ENCODE measurements at places on chromosomes 11 and 22.

DNA sequence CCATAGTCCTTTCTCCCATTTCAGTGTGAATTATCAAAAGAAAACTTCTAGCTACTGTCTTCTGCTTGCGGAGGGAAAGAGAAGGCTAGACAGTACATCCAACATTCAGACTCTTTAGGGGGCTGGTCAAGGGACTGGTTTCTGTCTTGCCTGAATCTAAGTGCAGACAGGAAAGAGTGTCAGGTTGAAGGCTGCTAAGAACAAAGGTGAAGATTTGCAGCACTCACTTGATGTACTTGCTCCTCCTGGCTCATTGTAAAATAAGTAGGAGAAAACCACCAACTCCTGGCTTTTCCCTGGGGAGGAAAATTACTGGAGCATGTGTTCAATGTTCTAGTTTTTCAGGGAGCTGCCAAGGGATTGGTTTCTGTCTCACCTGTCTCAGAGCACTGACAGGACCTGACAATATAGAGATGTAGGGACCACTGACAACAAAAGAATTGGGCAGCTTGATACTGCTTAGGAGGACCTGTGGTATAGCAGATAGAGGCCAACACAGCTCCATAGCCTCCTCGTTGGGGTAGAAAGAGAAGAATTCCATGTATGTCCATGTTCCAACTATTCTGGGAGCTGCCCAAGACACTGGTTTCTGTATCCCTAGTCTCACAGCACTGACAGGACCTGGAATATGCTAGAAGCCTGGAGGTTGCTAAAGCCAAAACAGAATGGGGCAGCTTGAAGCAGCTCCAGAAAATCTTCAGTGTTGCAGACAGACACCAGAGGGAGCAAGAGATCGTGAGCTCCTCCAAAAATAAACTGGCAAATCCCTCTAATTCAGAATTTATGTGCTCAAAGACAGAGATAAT lies 39.7 kb upstream of the MMP12 start:
- DNase-seq = peak; percentile 31

- no peak for DNase-seq
Observed at GRCh38 chr11:44351006-44351660, 41.2 kb upstream of the ALX4 start.

DNA sequence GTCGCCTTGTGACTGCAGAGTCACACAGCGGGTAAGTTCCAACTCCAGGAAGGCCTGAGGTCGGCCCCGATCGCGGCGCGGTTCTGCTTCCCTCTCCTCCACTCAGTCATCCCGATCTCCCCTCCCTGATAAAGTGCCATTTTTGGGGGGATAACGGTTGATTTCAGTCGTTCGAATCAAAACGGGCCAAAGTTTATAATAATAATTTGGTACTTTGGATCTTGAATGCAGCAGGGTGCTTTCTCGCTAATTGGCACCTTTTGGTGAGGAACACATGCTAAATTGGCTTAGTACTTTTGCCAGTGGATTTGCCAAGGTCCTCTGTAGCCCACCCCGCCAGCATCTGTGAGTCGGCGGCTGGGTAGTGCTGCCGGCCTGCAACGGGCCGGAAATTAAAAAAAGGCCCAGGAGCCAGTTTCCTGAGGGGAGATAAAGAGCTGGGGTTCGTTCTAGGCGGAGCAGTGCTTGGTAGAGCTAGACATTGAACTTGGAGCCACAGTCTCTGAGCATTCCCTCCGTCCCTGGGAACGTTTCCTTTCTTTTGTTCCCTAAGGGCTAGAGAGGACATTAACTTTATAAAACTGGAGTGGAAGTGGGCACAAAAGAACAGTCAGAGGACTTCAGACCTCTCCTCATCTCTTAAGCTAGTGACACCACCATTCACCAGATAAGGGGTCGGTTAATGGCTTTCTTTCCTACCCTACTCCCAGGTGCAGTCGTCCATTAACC lies 997 bp downstream of the UBE2L3 start:
- DNase-seq = no peak

- DNase-seq = no peak
Observed at GRCh38 chr22:48901324-48901723, 926.3 kb downstream of the BRD1 start.

GRCh38 chr11:117009905-117010605 lies 88.2 kb downstream of the SIK3 start:
- DNase-seq = no peak

DNA sequence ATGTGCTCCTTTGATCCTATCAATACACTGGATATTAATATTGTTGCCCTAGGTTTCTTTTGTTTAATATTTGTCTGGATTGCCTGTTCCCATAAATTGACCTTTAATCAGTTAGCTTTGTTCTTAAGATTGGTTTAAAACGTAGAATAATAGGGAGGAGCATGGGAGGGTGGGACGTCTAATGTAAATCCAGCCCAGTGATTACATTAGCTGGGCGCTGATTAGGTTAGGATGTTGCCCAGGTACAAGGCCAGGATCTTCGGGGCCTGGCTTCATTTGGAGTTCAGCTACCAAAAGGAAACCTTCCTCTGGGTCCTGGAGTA lies at the start of gene SRSF8:
TSS of gene SRSF8 (plus strand) at position 204 of the 323 bp plus-strand sequence. CDS start 308 bp downstream, outside the sequence.
- DNase-seq = no peak

- no peak for DNase-seq
Observed at GRCh38 chr11:26942356-26942755, 51.6 kb upstream of the FIBIN start.

DNA sequence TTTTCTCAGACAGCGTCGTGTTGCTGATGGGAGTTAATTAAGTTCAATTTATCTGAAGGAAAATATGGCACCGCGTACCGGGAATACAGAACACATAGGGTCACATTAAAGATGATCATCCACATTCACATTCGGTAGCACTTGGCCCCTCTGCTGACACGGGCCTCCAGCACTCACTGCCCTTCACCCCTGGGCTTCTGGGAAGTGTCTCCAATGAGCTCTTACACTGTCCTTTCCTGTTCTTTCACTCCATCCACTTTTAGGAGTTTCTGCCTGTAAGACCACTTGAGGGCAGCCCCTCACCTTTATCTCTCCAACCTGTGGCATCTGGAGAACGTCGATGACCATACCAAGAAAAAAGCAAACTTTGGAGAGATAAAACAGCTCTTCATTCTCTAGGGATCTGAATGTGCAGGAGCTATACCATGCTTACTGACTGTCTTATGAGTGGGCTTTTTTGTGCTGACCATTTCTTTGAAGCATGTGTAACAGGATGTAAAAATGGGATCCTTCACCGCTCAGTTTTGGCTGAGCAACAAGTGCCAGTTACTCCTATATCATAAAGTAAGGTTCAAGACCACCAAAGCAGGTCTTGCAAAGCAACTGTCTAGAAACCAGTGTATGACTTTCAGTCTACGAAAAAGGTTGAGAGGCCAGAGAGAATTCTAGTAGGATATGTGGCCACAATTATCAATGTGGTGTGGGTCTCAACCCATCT lies 1.1 kb upstream of the SERGEF start:
- no peak for DNase-seq

DNA sequence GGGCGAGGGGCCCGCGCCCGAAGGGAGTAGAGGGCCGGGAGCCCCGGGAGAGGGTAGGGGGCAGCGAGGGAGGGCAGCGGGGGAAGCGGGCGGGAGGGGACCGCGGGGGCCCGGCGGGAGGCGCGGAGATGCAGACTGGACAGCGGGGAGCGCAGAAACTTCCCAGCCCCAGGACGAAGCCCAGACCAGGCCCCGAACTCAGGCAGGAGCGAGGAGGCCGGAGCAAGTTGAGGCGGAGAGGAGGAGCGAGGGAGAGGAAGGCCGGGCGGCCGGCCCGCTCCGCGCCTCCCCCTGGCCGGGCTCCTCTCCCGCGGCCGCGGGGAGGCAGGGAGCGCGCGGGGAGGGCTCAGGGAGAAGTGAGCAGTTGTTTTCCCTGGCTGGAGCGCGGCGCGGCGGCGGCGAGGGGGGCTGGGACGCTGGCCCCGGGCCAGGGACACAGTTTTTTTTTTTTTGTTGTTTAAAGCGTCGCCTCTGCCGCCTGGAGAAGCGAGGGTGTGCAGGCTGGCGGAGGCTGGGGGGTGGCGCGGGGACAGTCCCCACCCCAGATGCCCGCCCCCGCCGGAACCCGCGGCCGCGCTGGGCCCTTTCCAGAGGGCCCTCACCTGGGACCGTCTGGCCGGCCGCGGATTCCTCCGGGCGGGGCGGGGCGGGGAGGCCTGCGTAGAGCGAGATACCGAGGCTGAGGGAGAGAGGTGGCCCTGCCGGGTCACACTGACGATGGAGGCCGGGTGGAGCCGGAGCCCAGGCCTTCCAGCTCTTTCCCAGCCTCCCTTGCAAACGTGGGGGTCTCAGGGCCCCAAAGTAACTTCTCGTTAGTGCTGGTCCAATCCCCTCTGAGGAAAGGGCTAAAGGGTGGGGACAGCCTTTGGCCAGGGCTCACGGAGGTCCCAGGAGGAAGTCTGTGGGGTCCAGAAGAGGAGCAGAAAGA lies at the start of gene LTBP3:
TSS of gene LTBP3 (minus strand) at position 358 of the 928 bp plus-strand sequence. CDS start 400 bp downstream, outside the sequence.
- DNase-seq = peak; percentile 82

DNA sequence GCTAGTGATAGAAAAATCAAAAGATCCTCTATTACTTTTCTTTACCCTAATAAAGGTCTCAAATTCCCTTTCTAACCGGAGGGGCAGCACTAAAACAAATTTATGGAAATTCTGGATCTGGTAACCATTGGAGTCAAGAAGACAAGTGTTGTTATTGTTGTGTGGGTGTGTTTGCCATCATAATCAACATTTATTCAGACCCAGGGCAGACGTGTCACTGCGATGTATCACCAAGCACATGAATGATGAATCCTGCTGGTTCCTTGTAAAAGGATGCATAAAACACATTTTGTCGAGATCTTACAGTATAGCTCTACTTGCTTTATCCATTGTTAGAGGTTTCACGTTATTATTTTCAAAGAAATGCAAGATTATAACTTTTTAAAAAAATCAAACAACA lies 12.1 kb upstream of the FJX1 start:
- no peak for DNase-seq

GRCh38 chr22:39292561-39293074 lies 26.8 kb downstream of the RPL3 start:
- DNase-seq = peak; percentile 77

DNA sequence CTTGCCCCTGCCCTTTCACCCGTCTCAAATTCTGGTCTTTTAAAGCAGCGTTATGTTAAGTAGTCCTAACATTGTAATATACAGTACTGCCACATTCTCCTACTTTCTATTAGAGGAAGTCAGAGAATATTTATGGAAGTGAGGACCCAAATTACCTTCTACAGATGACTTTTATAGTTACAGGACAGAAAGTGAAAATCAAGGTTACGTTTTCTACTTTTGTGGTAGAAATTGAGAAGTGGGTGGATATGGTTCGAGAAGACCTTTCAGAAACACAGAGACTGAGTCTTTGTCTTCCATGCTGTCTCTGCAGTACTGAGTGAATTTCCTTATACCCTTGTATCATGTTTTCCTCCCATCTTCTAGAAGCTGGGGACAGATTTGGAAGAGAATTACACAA lies 17.1 kb downstream of the SC5D start:
- no peak for DNase-seq

DNA sequence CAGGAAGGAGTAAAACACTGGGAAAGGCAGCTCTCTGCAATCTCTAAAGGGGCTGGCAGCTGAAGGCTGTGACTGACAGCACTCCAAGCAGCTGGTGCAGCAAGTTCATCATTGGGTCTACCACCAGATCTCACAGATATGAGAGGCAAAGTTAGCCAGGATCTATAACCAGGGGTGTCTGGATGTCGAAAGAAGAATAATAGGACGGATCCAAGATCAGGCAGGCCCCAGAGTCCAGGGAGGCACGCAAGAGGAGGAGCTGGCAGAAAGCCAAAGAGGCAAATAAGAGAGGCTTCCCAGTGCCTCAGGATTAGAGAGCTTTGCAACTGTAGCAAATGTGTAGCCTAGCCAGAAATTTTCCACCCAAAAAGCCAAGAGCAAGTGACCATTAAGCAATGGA lies 77.1 kb downstream of the RBMXL2 start:
- DNase-seq = no peak

DNA sequence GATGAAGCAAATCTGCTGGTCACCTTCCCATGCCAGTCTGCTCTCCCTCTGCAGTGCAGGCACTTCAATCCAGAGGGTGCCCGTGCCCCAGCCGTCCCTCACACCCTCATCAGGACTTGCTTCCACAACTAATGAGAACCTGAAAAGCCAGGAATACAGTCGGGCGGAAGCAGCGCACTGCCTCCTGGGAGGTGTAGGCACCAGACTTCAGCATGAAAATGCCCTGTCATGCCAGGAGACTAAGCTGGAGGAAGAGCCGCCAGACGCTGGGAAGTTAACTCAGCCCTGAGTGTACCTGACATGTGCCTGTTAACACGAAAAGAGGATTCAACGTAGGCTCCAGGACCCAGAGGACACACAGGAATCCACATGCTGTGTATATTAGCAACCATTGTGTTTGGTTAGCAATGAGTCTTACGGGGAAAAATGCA lies 40.1 kb upstream of the FLI1 start:
- DNase-seq = peak; percentile 72

GRCh38 chr11:35321532-35322317 lies 97.6 kb downstream of the SLC1A2 start:
- DNase-seq = peak; percentile 66

- no peak for DNase-seq
Observed at GRCh38 chr22:19519041-19519926, 4.9 kb downstream of the CLDN5 start.

DNA sequence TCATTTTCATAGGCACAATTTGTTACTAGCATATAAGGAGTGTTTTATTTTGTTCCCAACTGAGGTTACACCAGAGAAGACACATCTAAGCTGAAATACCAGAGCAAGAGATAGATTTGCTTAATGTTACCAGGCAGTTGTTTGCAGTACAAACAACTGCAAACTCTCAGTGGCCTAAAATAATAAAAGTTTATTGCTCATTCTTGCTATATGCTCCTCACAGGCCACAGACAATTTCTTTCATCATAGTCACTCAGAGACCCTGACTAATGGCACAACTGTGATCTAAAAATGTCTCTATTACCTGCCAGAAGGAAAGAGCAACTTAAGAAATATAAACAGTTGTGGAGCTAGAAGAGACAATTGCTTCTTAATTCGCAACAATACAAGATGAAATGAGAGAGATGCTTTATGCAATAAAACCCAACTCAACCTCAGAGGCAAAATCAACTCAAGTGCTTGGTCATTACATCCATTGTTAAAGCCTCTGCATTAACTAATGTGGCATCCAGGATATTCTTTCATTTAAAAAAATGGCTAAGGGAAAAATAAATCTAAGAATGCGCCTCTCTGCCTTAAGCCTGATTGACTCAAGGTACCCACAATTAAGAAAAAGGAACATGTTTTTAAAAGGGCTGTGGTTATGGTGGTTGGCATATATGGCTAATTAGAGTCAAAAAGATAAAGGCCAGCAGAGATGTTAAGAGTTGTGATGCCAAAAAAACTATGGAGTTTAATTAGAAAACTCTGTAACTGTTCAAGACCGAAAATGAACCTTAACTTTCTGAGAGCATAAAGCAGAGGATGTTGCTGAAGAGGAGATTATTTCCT lies 103.7 kb downstream of the CD44 start:
- DNase-seq = no peak

GRCh38 chr22:45130891-45131290 lies 32.8 kb upstream of the NUP50 start:
- DNase-seq = no peak

DNA sequence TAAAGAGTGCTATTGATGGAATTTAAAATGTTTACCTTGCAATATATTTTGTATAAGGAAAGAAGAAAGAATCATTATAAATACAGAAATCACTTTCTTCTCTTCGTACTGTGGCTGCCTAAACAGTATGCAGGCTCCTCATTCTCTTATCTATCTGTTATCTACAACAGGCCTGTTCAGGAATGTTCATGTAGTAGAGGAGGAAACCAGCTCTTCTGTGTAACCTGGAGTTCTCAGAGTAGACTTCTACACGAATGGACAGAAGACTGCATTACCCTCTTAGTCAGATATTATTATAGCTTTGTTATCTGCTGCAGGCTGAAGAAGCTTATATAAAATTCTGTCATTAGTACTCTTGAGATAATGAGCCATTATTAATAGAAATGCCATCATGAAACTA lies 1225.9 kb upstream of the CNTN5 start:
- no peak for DNase-seq

Data from stromal cell of bone marrow (primary cell).